ENCODE measurements at places on chromosomes 7 and 10. TPM values are rescaled to one million over a fixed set of nuclear protein-coding genes. Genes with fewer than 3 reads are reported as not detected.

GRCh38 chr7:13069841-13070240 is 382.4 kb downstream of the ARL4A start:
- no peak for DNase-seq

DNA sequence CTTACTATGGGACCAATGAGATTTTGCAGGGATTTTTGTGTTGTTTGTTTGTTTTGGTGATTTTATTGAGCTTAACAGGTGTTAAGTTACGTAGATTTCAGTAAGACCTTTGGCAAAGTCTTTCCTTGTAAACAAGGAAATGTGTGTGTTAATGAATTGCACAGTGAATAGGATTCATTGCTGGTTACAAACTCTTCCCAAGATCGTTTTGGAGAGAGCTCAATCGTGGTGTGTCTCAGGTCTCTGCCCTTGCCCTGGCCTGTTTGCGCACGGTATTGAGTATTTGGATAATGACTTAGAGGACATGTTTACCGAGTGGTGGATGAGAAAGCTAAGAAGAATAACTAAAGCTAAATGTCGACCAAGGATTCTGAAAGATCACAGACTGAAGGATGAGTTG is 41.9 kb downstream of the PRPF18 start:
- no peak for DNase-seq

GRCh38 chr7:126780993-126781392 is 471.7 kb downstream of the GRM8 start:
- DNase-seq = no peak

GRCh38 chr10:101485681-101486554 is 102.1 kb downstream of the POLL start:
- DNase-seq = no peak

GRCh38 chr10:125797994-125798662 is 22.5 kb upstream of the MMP21 start:
- DNase-seq = no peak

DNA sequence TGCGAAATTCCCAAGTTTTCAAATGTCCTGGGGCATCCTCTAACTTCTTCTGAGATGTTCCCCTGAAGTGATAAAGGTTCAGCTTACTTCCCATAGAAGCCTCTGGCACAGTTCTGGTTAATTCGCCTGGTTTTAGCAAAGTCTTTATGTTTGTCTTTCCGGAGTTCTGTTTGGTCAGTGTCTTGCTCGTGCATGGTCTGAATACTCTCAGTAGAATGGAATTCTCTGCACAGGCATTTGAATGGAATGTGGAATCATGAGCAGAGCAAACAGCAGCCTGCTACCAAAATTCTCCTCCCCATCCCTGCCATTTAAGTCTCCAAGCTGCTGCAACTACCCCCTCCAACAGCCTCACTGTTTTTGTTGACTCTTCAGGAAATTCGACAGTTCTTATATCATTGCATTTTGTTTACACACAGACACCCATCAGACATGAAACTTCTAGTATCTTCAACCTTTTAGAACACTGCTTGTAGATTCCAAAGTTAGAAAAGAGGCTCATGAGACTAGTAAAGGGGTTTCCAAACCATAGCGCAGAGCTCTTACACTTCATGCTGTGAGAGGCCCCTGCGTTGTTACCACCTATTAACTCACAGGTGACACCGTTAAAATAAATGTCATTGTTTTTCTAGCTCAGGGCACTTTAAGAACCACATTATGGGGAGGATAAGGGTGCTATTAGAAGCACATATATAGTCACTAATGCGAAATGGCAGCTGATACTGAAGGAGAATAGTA is 129.7 kb downstream of the PLCE1 start:
- DNase-seq = peak; percentile 16

- no peak for DNase-seq
These were observed 3.4 kb upstream of the ADCY1 start for GRCh38 chr7:45570797-45571196.

DNA sequence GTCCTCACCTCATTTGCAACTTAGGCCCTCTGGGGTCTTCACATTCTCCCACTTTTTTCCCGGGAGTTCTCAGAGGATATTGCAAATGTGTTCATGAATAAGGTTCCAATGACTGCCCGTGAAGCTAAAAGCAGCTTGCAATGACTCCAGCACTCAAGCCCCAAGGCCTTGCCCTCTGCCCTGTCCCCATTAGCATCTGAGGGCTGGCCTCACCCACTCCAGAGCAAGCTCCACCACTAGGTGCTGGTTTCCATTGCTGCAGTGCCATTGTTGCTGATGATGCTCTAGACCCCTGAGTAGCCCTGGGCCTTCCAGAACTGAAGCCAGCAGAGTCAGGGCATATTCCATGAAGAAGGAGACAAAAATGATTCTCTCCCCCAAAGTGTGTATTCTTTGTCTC is 236.8 kb downstream of the DYNC1I1 start:
- DNase-seq = no peak

DNA sequence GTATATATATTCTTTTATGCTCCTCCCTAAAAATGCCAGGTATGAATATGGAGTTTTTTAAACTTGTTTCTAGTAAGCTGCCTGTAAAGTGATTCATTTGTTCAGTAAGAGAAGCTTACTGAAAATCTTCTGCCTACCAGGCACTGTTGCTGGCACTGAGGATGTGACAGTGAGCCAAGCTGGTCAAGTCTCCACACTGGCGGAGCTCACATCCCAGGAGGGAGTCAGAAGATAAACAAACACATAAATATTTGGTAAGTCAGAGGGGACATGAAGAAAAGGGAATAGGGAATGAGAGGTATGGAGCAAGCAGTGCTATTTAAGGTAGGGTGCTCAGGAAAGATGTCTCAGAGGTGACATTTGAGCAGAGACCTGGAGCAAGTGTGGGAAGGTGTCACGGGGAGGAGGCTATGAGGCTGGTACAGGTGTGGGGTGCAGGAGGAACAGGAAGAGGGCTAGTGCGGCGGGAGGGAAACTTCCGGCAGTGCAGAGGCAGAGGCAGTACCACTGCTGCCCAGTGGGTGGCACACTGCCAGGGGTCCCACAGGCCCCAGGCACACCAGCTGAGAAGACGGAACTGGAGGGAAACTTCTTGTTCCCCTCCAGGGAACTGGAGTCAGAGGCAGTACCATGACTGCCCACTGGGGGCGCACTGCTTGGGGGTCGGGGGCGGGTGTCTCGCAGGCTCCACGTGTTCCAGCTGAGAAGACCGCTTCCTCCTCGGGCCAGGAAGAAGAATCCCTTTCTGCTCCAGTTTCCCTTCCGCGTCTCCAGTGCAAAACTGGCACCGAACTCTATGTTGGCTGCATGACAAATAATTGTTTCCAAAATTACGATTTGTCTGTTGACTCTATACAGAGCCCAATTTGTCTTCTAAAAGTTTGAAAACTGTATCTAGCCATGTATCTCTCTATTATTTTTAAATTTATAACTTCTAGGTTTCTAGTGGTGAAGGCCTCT is 161.0 kb downstream of the TEX36 start:
- DNase-seq = no peak

DNA sequence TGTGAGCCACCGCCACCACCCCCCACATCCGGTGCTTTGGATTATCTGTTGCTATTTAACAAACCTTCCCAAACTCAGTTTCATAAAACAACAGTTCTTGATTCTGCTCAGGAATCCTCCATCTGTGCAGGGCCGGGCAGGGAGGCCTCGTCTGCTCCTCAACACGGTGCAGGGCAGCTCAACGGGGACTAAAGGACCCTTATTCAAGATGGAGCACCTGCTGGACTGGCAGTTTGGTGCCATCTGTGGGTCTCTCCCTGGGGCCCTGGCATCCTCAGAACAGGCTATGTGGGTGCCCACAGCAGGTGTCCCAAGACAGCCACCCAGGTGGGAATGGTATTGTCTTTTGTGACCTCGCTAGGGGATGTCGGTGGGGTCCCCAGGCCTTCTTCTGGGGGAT is 31.0 kb upstream of the ELFN1 start:
- DNase-seq = no peak

DNA sequence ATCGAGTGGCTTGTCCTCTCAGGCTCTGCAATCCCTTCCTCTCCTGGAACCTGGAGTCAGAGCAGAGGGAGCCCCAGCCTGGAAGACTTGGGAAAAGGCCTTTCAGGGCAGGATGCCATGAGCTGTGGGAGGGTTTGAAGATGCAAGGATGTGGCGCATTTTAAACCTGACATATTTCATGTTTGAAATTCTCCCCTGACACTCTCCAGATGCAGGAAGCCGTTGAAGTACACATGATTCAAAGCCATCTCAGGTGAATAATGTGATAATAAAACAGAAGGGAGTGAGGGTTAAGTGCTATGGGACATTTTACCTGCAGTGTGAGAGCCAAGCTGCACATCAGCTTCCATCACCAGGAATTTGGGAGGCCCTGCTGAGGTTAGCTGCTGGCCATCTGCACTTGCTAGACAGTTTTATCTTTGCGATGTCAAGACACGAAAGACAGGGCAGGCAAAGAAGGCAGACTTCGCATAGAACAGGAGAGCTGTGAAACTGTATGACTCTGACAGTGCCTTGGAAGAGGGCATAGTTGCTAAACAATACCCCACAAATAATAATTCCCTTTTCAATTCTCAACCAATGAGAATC is 159.1 kb upstream of the GDF10 start:
- peak; percentile 19 for DNase-seq

GRCh38 chr7:44639671-44640321 is 33.4 kb downstream of the OGDH start:
- peak; percentile 92 for DNase-seq

GRCh38 chr7:96949766-96950165 is 55.6 kb upstream of the DLX6 start:
- no peak for DNase-seq

GRCh38 chr10:35843524-35844181 is 201.6 kb upstream of the FZD8 start:
- DNase-seq = peak; percentile 72

- no peak for DNase-seq
These were observed 3.9 kb downstream of the LRIT1 start for GRCh38 chr10:84237199-84238051.

DNA sequence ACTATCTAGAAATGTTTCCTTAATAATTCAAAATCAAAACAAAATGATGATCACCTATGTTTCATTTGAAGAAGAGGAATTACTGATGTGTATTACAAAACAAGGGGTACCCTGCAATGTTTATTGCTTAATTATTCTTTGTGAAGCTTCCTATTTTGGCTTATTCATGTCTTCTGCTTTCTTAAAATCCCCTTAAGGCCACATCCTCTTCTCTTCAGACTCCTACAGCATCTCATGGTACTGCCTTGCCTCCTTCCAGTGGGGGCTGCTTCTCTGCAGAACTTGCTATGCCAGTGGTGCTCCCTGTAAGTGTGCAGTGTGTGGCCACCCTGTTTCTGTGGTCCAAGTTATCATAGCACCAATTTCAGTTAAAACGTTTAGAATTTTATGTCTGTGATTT is 35.0 kb downstream of the CCDC146 start:
- DNase-seq = no peak

- no peak for DNase-seq
These were observed 69.8 kb upstream of the PLXNA4 start for GRCh38 chr7:132646052-132646451.

DNA sequence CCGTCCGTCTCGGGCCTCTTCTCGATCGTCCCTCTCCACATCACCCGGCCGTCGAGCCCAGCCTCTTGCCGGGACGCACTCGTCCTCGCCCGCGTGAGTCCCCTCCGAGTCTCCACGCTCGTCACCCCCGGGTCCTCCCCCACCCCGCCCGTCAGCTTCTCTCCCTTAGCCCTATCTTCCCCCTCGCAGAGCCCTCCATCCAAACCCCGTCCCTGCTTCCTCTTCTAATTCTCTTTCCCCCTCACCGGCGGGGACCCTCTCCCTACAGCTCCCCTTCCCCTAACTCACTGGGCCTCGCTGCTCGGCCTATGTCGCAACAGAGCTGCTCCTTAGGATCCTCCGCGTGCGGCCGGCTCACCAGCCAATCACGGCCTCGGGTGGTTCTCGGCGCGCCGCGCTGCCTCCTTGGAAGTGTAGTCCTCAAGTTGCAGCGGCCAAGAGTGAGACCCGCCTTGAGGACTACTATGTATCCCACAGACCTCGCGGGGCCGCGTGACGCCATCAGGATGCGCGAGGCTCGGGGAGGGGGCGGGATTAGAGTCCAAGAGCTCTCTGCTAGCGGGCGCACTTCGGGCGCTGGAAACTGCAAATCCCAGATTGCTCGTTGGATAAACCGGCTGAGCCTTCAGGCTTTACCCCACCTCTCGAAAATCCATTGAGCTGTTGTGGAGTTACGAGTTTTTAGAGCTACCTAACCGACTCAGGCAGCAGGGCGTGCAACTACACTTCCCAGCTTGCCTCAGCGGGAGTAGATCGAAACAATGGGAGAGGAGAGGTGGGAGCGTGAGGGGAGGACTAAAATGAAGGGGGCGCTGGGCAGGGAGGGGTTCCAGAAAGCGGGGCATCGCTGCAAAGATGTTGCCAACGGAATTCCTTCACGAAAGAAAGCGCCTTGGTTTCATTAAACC is at the start of gene ABCF2:
Gene ABCF2, minus strand, starts transcription at position 331 of the 908 bp plus-strand sequence. CDS start 747 bp downstream, outside the sequence.
- DNase-seq = peak; percentile 100

GRCh38 chr10:107238275-107238674 is 73.8 kb upstream of the SORCS1 start:
- DNase-seq = no peak

The HTR5A gene
- polyA plus RNA-seq = not detected

The TBATA gene
- 1.9 TPM for polyA plus RNA-seq

The TFEC gene
- 10.0 TPM for polyA plus RNA-seq

The MYPN gene
- not detected for polyA plus RNA-seq

The LDB3 gene
- 3.3 TPM for polyA plus RNA-seq

The CPA4 gene
- polyA plus RNA-seq = not detected

The ZC3HAV1L gene
- 0.37 TPM for polyA plus RNA-seq

The KLHL7 gene
- 13.3 TPM for polyA plus RNA-seq

The LIPK gene
- polyA plus RNA-seq = not detected

The ATOH7 gene
- polyA plus RNA-seq = 0.45 TPM

Measured in kidney (tissue), 22 donors.